ENCODE measurements at places on chromosomes 6 and 20. TPM values are rescaled to one million over a fixed set of nuclear protein-coding genes. Genes with fewer than 3 reads are reported as not detected.

SRSF12 gene
- total RNA-seq, result 0.81 TPM

PNPLA1 gene
- total RNA-seq, result not detected

GRCh38 chr6:132907231-132907630 is 92.9 kb downstream of the RPS12 start:
- H3K27me3 ChIP-seq, result no peaks in the 10 kb centered on the region
- H3K4me1 ChIP-seq, result no peaks in the 10 kb centered on the region
- no peak for DNase-seq
- no peak overlapping the region for H3K27ac ChIP-seq
- H3K4me3 ChIP-seq, result no peak overlapping the region
- H3K36me3 ChIP-seq, result no peaks in the 10 kb centered on the region

MCCD1 gene
- not detected for total RNA-seq

DNA sequence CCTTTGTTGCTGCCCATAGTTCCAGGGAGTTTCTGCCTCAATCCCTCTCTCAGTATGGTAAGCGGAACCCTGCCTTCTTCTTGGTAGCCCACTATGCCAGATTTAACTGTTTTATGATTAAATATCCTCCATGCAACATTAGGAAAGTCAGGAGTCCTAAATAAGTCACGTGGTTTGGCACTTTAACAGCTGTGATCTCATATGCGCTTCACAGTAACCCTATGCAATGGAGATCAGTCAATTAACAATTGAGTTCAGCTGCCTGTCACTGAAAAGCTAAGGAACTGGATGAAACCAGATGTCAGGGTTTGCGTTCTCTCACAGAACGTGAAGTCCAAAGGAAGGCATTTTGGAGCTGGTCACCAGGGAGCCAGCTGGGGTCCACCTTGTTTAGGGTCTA is 81.6 kb downstream of the PSMB1 start:
- no peak overlapping the region for H3K27ac ChIP-seq
- H3K36me3 ChIP-seq, result no peaks in the 10 kb centered on the region
- H3K4me1 ChIP-seq, result no peaks in the 10 kb centered on the region

DNA sequence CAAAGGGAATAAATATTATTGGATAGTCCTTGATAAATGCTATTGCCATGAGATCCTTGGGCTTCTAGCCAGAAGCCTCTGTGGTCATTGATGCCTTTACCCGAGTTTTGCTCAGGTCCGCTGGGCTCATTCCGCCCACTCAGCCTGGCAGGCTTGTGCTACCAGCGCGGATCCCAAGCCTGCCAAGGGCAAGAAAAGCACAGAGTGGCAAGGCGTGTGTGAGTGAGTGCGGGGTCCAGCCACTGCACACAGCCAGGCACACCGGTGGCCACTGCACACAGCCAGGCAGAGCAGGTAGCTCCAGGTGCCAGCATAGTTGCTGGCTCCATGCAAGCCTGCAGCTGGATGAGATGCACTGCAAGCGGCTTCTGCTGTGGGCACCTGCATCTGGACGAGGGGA is 38.7 kb downstream of the STK38 start:
- DNase-seq, result no peak
- H3K4me1 ChIP-seq, result peaks cover 37% of the 10 kb centered on the region
- no peak overlapping the region for H3K4me3 ChIP-seq
- no peaks in the 10 kb centered on the region for H3K27me3 ChIP-seq

SENP6 gene
- 74.6 TPM for total RNA-seq

DNA sequence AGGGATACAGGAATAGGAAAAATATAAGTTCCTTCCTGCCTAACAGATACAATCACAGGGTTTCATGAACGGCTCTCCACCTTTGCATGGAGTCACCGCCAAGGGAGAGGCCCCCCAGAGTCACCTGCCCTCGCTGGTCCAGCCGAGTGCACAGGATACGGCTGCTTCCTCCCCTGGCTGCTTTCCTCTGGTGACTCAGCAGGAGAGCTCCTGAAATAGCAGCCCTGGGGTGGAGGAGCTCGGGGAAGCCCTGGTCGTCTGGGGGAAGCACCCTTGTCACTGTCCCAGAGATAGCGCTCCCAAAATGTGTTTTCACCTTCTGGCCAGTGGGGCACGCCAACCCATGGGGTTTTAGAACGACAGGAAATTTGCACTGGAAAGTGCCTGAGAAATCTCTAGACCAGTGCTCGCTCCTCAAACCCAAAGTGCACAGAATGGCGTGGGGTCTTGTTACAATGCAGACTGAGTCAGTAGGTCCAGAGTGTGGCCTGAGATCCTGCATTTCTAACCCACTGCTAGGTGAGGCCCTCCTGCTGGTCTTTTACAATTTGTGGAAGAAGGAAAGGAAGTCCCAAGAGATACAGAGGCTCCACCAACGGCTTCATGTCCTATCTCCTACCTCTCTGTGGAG is 35.9 kb upstream of the FAM50B start:
- no peaks in the 10 kb centered on the region for H3K27me3 ChIP-seq
- no peaks in the 10 kb centered on the region for H3K36me3 ChIP-seq
- DNase-seq, result no peak
- H3K27ac ChIP-seq, result no peak overlapping the region
- H3K4me1 ChIP-seq, result no peaks in the 10 kb centered on the region

- H3K4me3 ChIP-seq, result no peak overlapping the region
- no peaks in the 10 kb centered on the region for H3K27me3 ChIP-seq
- no peaks in the 10 kb centered on the region for H3K36me3 ChIP-seq
- peaks cover 20% of the 10 kb centered on the region for H3K4me1 ChIP-seq
- no peak for DNase-seq
- no peak overlapping the region for H3K27ac ChIP-seq
Observed at GRCh38 chr6:149084026-149084425, 233.5 kb upstream of the TAB2 start.

DNA sequence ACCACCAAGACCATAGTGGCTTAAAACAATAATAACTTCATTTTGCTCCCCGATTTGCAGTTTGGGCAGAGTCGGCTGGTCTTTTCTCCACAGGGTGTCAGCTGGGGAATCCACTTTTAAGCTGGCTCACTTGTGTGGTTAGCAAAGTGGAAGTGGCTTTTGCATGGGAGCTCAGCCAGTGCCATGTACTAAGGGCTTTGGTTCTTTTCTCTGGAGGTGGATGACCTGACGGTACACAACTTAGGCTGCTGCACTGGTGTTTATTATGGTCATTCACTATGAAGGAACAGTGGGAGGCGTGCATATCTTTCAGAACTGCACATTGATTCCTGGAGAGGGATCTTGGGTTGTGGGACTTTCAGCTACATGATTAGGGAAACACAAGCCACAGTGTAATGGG is 141.0 kb downstream of the OR2B2 start:
- H3K27ac ChIP-seq, result no peak overlapping the region
- H3K36me3 ChIP-seq, result no peaks in the 10 kb centered on the region
- H3K4me3 ChIP-seq, result no peak overlapping the region
- DNase-seq, result no peak
- no peaks in the 10 kb centered on the region for H3K27me3 ChIP-seq

DNA sequence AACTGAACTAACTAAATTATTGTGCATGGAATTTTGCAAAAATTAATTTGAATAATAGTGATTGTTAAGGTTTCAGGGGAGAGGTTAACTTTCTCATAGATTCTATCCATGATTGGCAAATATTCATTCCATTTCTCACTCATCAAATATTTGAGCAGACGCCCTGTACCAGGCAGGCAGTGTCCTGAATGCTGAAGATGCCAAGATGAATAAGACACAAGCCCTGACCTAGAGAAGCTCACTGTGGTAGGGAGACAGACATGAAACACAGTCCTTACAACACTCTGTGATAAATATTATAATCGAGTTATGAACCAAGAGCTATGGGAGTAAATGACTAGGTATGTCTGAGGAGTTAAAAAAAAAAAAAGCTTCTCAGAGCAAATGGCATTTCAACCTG is 18.4 kb upstream of the ID4 start:
- no peak overlapping the region for H3K4me3 ChIP-seq
- H3K4me1 ChIP-seq, result no peaks in the 10 kb centered on the region
- H3K27ac ChIP-seq, result no peak overlapping the region
- H3K36me3 ChIP-seq, result no peaks in the 10 kb centered on the region
- no peak for DNase-seq

DNA sequence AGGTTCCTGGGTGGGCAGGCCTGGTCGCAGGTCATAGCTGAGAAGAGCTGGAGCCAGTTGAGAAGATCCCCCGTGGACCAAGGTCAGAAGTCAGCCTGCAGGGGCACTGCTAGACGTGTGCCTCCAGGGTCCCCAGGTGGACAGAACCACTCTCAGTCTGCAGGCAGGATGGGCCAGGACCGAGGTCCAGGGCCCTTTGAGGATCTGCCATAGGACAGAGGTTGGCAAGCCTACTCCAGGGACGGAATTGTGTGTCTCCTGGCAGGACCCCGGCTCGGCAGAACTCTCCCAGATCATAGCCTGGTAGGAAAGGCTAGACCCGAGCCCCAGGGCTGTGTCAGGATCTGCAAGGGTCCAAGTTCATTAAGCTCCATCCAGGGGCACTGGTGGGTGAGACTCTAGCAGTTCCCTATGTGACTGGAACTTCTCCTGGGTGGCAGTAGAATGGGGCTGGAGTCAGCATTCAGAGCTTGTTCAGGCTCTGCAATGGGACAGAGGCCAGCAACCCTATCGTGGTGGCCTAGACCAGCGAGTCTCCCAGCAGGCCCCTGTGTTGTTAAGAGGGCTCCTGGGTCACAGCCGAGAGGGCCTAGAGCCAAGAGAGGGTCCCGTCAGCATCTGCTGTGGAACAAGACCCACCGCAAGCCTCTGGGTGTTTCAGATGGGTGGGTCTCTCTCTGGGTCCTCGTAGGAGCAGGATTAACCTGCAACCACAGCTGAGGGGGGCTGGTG is 18.2 kb downstream of the TTLL2 start:
- H3K4me3 ChIP-seq, result no peak overlapping the region
- no peak for DNase-seq
- H3K27me3 ChIP-seq, result no peaks in the 10 kb centered on the region
- H3K36me3 ChIP-seq, result no peaks in the 10 kb centered on the region

DNA sequence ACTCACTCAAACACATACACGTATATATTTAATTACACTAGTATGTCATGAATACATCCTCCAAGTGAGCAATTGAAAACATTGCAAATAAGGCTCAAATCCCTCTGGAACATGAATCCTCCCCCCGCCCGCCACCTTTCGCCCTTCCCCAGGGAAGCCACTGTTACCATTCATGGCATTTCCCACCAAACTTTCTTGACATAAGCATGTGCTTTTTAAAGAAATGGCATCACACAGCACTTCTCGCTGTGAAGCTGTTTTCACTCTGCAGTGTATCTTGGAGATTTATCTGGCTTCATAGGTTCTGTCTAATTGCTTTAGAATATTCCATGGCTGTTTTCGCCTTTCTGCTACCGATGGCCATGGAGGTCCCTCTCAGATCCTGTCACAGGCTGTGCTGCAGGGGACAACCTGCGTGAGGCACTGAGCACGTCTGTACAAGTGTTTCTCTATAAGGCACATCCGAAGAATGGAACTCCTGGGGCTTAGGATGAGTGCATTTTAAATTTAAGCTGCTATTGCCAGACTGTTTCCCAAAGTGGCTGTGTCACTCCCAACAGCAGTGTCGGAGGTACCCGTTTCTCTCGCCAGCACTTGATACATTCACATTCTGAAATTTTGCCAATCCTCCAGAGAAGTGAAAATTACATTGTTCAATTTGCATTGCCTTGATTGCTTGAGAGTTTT is 22.2 kb upstream of the PHACTR3 start:
- no peaks in the 10 kb centered on the region for H3K4me1 ChIP-seq
- H3K36me3 ChIP-seq, result no peaks in the 10 kb centered on the region
- DNase-seq, result no peak

DNA sequence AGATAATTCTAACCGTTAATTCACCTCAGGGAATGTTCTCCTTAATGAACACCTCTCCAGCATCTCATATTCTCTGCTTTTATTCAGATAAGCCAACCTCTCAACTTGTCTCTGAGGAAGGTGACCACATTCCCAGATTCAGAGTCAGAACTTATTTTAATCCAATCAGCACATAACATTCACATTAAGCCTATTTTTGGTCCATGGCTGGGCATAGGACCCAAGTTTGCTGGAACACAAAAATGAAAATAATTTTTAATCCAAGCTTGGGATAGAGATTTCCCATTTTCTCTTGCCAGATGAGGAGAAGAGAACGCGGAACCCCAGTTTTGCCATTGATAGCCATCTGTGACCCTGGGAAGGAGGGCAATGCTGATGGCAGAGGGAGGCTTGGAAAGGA is 126.5 kb downstream of the FRK start:
- H3K27ac ChIP-seq, result no peak overlapping the region
- no peaks in the 10 kb centered on the region for H3K27me3 ChIP-seq
- H3K4me3 ChIP-seq, result no peak overlapping the region
- H3K4me1 ChIP-seq, result no peaks in the 10 kb centered on the region

DNA sequence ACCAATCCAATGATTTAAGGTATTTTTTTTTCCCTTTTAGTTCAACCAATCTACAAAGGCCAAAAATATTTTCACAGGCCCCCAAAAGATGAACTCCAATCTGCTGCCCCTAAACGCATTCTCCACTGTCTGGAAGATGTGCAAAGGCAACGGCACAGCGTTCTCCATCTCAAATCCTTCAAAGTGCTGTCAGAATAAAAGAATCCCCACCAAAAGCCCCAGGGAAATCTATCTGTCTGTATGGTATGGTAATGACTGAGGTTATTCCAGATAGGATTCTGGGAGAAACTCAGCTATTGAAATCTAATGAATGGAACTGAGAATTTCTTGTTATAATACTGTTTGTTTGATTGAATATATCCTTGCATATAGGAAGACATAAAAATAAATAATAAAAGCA is 217.8 kb upstream of the CCN2 start:
- H3K27ac ChIP-seq, result no peak overlapping the region
- no peak overlapping the region for H3K4me3 ChIP-seq
- H3K4me1 ChIP-seq, result no peaks in the 10 kb centered on the region
- no peak for DNase-seq
- H3K27me3 ChIP-seq, result no peaks in the 10 kb centered on the region

GRCh38 chr6:101516578-101516977 is 123.1 kb downstream of the GRIK2 start:
- H3K4me3 ChIP-seq, result no peak overlapping the region
- no peaks in the 10 kb centered on the region for H3K36me3 ChIP-seq
- no peak for DNase-seq
- H3K27ac ChIP-seq, result no peak overlapping the region
- H3K4me1 ChIP-seq, result no peaks in the 10 kb centered on the region

DNA sequence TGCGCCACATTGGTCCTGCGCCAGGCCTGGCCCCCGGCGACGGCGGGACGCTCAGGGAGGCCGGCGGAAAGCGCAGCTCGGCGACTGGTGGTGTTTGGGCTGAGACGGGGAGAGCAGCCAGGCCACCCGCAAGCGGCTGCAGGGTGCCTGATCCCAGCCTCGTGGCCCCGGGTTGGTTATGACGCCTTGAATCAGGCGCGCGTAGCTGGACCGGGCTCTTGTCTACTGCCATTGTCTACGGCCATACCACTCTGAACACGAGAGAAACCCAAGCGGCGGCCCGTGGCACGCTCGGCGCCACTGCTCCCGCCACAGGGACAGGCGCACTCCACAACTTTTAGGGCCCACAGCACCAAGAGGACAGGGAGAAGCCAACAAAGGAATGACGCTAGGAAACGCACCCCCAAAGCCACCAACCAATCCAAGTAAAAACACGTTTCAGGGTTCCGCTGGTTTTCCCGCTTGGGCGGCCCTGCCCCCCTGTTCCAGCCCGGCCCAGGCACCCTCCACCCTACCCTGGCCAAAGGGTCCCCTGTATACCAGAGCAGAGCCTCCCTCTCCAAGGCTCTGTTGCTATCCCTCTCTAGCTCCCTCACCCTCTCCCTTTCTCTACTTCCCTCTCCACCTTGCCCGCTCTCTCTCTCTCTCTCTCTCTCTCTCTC is 1849.3 kb upstream of the DEFB115 start:
- no peaks in the 10 kb centered on the region for H3K27me3 ChIP-seq
- H3K27ac ChIP-seq, result no peak overlapping the region
- H3K4me3 ChIP-seq, result no peak overlapping the region
- no peaks in the 10 kb centered on the region for H3K36me3 ChIP-seq
- DNase-seq, result no peak
